ENCODE measurements at places on chromosomes 4 and X. TPM values are rescaled to one million over a fixed set of nuclear protein-coding genes. Genes with fewer than 3 reads are reported as not detected.

Gene TRIM75
- total RNA-seq = not detected

Gene GUCY1A1
- total RNA-seq = 3.7 TPM

Gene TKTL1
- not detected for total RNA-seq

Gene GAGE12G
- total RNA-seq = not detected

Gene ADH1C
- not detected for total RNA-seq

Gene AFF2
- total RNA-seq = under 0.01 TPM

Gene F8A2
- not detected for total RNA-seq

Gene SPANXB1
- total RNA-seq = 0.65 TPM

Gene PRSS12
- total RNA-seq = 1.0 TPM

Gene TBL1X
- 9.1 TPM for total RNA-seq

Gene PRR27
- not detected for total RNA-seq

Gene USP17L28
- not detected for total RNA-seq

Gene PRDM5
- total RNA-seq = 7.3 TPM
